ENCODE measurements at places on chromosomes 5 and 9.

GRCh38 chr5:65892801-65893200, 33.6 kb upstream of the ERBIN start:
- no peak for DNase-seq

DNA sequence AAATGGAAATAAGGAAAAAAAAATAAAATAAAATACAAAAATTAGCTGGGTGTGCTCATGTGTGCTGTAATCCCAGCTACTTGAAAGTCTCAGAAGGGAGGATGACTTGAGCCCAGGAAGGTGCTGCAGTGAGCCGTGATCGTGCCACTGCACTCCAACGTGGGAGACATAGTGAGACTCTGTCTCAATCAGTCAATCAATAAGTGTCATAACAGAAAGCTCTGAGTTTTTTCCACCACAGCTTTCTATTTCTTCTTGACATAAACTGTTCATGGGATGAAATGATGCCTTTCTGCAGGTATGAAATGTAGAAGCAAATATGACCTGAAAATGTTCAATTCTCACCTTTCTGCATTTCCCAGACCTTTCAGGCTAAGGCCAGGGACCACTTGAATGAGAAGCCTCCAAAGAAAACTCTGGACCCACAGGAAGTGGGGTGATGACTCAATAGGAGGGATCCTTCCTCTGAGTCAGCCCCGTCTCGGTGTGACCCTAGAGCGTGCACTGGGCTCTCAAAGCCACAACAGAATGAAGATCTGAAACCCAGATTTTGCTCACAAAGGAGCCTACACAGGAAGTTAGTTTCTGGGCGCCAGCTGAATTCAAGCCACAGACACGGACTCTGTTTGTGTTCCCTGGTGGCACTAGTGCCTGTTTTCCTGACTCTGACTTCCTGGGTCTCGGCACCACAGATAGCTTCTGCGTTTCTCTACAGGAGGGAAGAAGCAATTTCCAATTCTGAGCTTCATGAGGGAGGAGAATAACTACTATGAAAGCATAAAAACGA, 62.0 kb downstream of the ANKH start:
- no peak for DNase-seq

- DNase-seq: no peak
Measured at GRCh38 chr5:122972877-122973276, 63.6 kb downstream of the PPIC start.

GRCh38 chr5:43019291-43019613, 20.9 kb downstream of the ANXA2R start:
- DNase-seq: no peak

DNA sequence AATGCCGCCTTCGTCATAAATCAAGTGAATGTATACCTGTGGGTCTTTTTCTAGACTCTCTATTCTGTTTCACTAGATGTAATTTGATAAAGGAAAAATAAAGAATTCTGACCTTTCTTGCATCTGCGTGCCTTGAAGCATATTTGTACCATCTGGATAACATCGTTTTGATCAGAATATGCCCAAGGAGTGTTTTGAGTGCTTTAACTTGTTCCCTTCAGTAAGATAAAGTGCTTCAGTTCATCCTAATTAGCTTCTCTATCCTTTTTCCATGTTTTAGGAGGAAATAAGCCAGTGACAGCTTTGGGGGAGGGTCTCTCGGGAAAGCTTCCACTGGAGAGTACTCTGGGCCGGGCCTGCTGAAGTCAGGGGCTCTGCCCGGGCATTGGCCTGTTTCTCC, 113.5 kb upstream of the DAP start:
- DNase-seq: no peak

DNA sequence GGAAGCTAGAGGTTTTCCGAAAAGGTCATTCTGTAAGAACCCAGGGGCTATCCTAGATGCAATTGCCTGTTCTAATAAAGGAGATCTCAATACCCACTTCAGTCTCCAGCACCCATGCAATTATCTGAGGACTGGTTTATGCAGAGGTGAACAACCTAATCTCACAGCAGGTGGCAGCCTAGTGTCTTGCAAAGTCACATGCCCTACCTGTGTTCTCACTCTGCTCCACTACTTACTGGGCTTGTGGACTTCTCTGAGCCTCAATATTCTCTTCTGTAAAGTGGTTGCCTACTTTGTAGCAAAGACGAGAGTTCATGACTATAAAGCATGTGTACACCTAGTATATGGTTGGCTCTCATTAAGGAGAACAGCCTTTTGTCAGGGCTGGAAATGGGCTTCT, 21.0 kb upstream of the ALDH1B1 start:
- DNase-seq: peak; percentile 28

DNA sequence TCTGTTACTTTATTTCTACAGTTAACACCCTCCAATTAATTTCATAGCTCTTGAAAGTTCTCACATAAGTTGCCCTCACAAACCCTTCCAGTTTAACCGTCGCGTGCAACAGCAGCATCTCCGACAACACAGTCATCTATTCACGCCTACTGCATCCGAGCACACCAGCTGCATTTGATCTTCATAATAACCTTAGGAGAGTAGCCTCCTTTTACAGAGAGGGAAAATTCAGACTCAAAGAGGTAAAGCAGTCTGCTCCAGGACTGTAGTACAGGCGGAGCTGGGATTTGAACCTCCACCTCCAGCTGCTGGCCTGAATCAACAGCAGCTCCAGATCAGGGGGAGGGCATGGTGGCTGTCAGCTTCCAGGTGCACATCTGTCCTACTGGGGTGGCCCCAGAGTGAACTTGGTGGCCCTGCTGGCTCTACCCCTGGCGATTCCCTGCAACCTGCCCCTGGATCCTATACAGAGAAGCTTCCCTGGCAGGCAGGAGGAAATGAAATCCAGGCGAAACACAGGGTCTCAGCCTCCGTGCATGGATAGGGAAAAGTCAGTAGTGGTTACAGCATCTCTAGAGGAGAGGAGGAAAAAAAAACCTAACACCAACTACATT, 71.6 kb upstream of the UNC5A start:
- no peak for DNase-seq

DNA sequence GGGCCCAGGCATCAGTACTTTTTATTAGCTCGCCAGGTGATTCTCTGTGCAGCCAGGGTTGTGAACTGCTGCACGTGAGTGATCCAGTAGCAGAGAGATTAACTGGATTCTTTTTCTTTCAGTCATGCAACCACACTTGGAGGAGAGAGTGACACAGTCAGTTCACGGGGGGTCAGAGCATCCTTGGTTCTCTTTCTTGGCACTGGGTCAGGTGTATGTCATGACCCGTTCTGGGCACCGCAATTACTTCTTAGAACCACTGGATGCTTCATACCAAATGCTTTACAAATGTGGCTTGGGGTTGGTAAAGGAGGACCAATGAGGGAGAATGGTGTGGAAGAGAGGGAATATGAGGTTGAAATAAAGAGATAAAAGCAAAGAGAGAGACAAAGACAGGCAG, 368.7 kb downstream of the MLLT3 start:
- no peak for DNase-seq

DNA sequence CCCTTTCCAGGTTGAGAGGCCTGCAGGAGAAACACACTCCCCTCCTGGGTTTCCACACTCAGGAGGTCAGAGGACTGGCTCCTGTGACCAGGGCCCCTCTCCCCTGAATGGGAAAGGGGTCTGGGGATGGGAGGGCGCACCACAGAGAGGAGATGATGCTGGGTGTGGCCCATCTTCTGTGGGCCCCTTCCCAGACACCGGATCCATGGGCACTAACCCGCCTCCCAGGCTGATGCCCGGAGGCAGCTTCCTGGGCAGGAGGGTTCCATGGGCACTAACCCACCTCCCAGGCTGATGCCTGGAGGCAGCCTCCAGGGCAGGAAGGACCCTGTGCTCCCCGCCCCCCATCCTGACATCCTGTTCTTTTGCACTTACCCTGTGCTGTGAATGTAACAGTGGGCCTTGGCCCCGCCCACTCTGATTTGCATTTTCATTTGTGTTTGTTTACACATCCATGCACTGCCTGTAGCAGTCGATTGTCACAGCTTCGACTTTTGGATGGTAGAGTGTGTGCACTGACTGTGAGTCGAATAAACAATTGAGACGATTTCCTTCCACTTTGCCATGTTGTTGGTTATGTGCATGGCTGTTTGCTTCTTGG, 9.3 kb upstream of the DOLPP1 start:
- peak; percentile 72 for DNase-seq

GRCh38 chr9:99375481-99375880, 153.4 kb downstream of the SEC61B start:
- DNase-seq: no peak

DNA sequence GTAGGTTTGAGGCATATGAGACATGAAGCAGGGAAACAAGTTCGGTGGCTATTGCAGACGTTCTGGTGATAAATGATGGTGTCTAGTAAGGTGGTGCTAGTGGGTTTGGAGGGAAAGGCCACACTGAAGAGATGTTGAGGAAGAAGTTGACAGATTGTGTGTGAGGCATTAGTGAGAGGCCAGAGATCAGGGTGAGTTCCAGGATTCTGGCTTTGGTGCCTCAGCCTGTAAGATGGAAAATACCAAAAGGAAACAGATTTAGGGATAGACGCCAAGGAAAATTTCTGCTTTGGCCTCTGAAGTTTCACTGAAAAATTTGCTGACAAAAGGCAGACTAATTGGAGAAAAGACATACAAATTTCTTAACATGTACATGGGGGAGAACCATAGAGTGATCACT, 6.4 kb upstream of the PAIP1 start:
- DNase-seq: no peak

GRCh38 chr5:92613546-92613945, 967.5 kb downstream of the NR2F1-AS1 start:
- DNase-seq: no peak

- no peak for DNase-seq
Measured at GRCh38 chr9:19690128-19690527, 98.7 kb downstream of the SLC24A2 start.

GRCh38 chr5:11851416-11851815, 52.8 kb downstream of the CTNND2 start:
- DNase-seq: no peak

DNA sequence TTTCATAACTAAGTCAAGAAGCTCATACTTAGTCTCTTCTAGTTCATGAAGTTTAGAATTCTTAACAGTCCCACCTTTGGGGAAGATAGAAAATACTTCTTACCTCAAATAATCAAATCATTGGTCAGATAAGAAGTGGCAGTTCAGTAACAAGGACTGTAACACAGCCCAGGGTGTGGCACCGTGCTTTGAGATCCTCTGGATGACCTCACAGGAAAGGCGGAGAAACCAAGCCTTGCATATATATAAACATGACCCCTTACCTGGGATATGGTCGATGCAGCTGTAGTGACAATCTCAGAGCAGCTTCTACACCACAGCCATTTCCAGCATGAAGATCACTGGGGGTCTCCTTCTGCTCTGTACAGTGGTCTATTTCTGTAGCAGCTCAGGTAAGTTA, at the start of gene SPINK7:
SPINK7 (plus strand) TSS at position 271 of the 400 bp plus-strand sequence; CDS start at position 332, 61 bp downstream.
- no peak for DNase-seq

- no peak for DNase-seq
Measured at GRCh38 chr9:107142896-107143603, 140.0 kb upstream of the RAD23B start.

DNA sequence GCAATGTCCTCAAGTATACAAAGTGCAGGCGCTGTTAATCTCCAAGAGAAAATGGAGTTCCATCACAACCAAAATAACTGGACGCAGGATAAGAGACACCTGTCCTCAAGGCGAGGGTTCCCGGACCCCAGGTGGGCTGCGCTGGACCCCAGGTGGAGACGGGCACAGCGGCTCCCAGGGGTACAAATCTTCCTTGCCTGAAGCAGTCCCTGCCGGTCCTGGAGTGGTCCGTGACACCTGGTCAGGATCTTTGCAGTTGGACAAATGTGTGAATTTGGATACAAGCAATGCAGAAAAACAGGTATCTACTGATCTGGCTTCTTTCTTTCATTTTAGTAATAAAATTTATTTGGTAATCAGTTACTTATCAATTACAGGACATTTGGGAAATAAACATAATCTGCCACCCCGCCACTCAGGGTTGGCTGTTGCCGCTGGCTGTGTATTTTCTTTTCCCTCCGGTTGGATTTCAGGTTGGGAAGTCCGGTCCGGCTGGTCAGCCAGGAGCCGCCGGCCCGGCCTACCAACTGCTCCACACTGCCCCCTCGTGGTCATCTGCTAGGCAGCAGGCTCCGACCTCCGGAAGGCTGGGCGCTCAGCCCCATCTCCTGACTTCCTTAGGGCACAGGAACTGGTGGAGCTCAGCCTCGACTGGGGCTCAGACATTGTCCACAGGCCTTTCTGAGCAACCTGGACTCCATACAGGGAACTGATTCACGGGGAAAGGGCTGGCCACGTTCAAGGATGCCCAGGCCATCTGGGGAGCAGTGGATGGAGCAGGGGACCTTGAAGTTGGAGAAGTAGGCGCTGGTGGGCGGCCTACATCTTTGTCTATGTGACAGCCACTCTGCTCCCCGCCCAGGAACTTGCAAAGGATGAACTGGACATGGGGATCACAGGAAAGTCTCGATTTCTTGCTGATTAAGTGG, 43.4 kb downstream of the NXNL2 start:
- peak; percentile 82 for DNase-seq

- DNase-seq: no peak
Measured at GRCh38 chr9:21461377-21461776, 20.7 kb downstream of the IFNE start.

DNA sequence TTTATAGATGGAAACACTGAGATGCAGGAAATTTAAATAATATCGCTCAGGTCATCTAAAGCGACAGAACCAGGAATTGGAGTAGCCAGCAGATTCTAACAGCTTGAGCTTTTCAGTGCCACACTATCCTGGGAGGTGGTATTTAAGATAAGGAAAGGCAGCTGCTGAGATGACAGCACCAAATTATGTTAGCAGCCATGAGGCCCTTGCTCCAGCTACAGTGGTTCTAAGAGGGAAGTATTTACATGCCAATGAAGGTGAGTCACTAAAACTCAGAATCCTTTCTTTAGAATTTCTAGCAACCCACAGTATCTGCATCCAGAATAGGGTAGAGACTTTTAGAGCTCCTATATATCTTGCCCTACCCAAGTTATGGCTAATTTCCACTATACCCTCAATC, 127.0 kb upstream of the VLDLR start:
- DNase-seq: no peak

- no peak for DNase-seq
Measured at GRCh38 chr9:98808411-98808815, 943 bp downstream of the GALNT12 start.

- no peak for DNase-seq
Measured at GRCh38 chr5:148963664-148964063, 99.2 kb downstream of the SH3TC2 start.

DNA sequence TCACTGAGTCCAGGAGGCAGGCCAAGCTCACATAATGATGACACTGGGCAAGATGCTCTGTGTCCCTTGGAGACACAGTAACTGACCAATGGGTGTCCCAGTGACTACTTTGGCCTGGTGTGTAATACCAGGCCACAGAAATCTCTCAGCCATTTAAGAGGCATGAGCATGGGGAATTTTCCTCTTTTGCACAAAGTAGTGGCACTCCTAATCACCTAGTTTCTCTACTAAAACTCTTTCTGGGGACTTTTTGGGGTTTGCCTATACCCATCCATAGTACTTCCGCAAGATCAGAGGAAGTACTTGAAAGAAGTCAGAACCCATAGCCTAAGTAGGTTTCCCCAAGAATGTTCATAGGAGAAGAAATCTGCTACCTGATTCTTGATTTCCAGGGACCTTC, 161.9 kb downstream of the ARSB start:
- no peak for DNase-seq

Measured in spinal cord (tissue), 10 donors.